ENCODE measurements at places on chromosomes 7 and 10. TPM values are rescaled to one million over a fixed set of nuclear protein-coding genes. Genes with fewer than 3 reads are reported as not detected.

The HOXA1 gene
- total RNA-seq: 2.5 TPM

The STEAP1 gene
- 1.5 TPM for total RNA-seq

The VAX1 gene
- not detected for total RNA-seq

The CYP26A1 gene
- not detected for total RNA-seq

The TUBAL3 gene
- not detected for total RNA-seq

The ADAM22 gene
- total RNA-seq: 1.1 TPM

The MCM10 gene
- total RNA-seq: 2.9 TPM

The DLX5 gene
- total RNA-seq: not detected

The OR13A1 gene
- total RNA-seq: not detected

The SLC16A12 gene
- total RNA-seq: 0.58 TPM

The PROSER2 gene
- total RNA-seq: 12.7 TPM

The GCK gene
- 0.41 TPM for total RNA-seq

The LLCFC1 gene
- total RNA-seq: not detected

The CPN1 gene
- not detected for total RNA-seq

Measured in glomerular endothelial cell (primary cell).